ENCODE measurements at places on chromosomes 2 and 18. TPM values are rescaled to one million over a fixed set of nuclear protein-coding genes. Genes with fewer than 3 reads are reported as not detected.

DCDC2C gene
- not detected for total RNA-seq

NLRC4 gene
- 6.8 TPM for total RNA-seq

TSN gene
- total RNA-seq = 56.9 TPM

FSHR gene
- total RNA-seq = not detected

GALNT14 gene
- total RNA-seq = 1.5 TPM

MC2R gene
- total RNA-seq = not detected

NEB gene
- total RNA-seq = 1.3 TPM

RAB12 gene
- 41.4 TPM for total RNA-seq

MAP4K3 gene
- 26.0 TPM for total RNA-seq

MC4R gene
- 0.16 TPM for total RNA-seq

COL4A3 gene
- total RNA-seq = 43.3 TPM

XRCC5 gene
- 251 TPM for total RNA-seq

PSD4 gene
- total RNA-seq = 50.2 TPM

DYNC2LI1 gene
- total RNA-seq = 17.8 TPM

CHRND gene
- not detected for total RNA-seq

TMBIM1 gene
- 308 TPM for total RNA-seq

APCDD1 gene
- 27.6 TPM for total RNA-seq

ABCG5 gene
- total RNA-seq = not detected

MGAT4A gene
- total RNA-seq = 79.8 TPM

CLHC1 gene
- 9.2 TPM for total RNA-seq

LYG1 gene
- total RNA-seq = 1.4 TPM

LIMS2 gene
- total RNA-seq = 122 TPM

SLC14A1 gene
- 1.6 TPM for total RNA-seq

ARHGAP25 gene
- 43.5 TPM for total RNA-seq

SCG2 gene
- total RNA-seq = 0.71 TPM

GALM gene
- 12.8 TPM for total RNA-seq

DUSP11 gene
- 16.6 TPM for total RNA-seq

CDK15 gene
- total RNA-seq = 0.84 TPM

PLEK gene
- total RNA-seq = 20.2 TPM

CYS1 gene
- total RNA-seq = 0.93 TPM

RAB17 gene
- 35.5 TPM for total RNA-seq

Data from left lung (tissue), 14 donors.